ENCODE measurements at places on chromosomes 5 and 9. TPM values are rescaled to one million over a fixed set of nuclear protein-coding genes. Genes with fewer than 3 reads are reported as not detected.

FBP1 gene
- 0.57 TPM for total RNA-seq

DAB2IP gene
- 16.7 TPM for total RNA-seq

C9orf43 gene
- total RNA-seq, result 0.16 TPM

IFNA2 gene
- not detected for total RNA-seq

CSF2 gene
- 1.3 TPM for total RNA-seq

DIRAS2 gene
- not detected for total RNA-seq

PRUNE2 gene
- 4.9 TPM for total RNA-seq

ARID3C gene
- not detected for total RNA-seq

EGR1 gene
- 0.32 TPM for total RNA-seq

TMEM215 gene
- total RNA-seq, result not detected

FAM13B gene
- 24.5 TPM for total RNA-seq

PCDHGB6 gene
- total RNA-seq, result 1.6 TPM

OLFM1 gene
- total RNA-seq, result 25.5 TPM

FBLL1 gene
- 0.65 TPM for total RNA-seq

SPINK4 gene
- not detected for total RNA-seq

EIF4EBP3 gene
- 1.6 TPM for total RNA-seq

ABLIM3 gene
- total RNA-seq, result 40.3 TPM

GABRA6 gene
- not detected for total RNA-seq

ANKRD55 gene
- total RNA-seq, result 0.49 TPM

FGF1 gene
- total RNA-seq, result 0.44 TPM

SLCO6A1 gene
- not detected for total RNA-seq

COL27A1 gene
- 2.6 TPM for total RNA-seq

SGCD gene
- 0.38 TPM for total RNA-seq

IL3 gene
- not detected for total RNA-seq

NOXA1 gene
- total RNA-seq, result 2.1 TPM

RASEF gene
- not detected for total RNA-seq
